GM12864 (cell line): ENCODE measurements at places on chromosomes 7 and 10.

GRCh38 chr10:33396938-33397337 is 62.5 kb upstream of the NRP1 start:
- DNase-seq: no peak

- DNase-seq: no peak
Observed at GRCh38 chr10:91253300-91253699, 32.8 kb downstream of the PCGF5 start.

DNA sequence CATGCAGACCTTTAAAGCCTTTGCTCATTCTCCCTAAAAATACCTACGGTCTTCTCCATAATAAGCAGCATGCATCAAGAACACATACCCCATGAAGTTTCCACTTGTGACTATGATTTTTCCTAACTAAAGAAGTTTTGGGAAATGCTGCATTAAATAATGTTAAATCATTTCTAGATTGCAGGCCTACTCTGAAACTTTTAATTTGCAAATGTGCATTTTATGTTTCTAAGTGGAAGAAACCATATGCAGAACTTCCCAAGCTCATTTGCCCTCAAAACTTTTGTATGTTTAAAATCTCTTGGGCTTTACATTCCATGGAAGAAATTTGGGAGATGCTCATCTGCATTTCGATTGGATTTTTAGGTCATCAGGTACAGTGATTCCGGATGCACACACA is 63.6 kb downstream of the ITGB8 start:
- no peak for DNase-seq

DNA sequence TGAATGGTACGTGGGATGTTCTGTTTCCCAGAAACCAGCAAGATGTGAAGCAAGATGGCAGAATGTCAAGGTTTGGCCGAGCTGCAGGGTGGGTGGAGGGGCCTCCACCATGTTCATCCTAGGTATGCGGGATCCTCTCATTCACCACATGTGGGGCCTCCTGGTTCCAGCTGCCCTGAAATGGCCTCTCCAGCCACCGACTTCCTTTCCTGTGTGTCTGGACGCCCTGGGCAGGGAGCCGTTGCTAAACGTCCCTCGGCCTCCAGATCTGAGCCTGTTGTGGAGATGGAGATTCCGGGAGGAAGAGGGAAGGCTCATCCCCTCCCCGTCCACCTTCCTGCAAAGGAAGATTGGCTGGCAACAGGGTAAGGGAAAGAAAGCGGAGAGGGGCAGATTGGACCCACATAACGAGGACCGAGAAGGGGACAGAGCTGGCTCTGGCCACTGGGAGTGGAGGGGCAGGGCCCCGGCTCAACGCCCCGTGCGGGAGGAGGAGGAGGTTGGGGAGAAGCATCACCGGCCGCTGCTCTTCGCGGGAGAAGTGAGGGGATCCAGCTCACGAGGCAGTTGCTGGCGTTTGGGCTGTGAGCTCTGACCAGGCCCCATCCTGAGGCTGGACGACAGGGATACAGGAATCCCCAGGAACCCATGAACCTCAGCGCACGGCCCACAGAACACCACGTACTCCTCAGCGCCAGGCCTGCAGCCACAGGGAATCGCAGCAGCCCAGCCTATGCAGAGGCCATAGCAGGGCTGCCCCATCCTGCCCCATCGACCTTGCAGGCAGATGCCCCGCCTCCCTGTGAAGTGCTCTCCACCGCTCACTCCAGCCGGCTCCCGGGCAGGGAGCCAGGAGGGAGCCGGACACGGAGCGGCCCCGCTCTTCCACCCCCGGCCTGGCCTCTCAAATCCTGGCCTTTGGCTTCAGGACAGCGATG is 98.3 kb downstream of the FOXL3 start:
- DNase-seq: no peak

- DNase-seq: no peak
Observed at GRCh38 chr10:47336387-47337134, 11.6 kb upstream of the RBP3 start.

- no peak for DNase-seq
Observed at GRCh38 chr7:33024189-33024757, 38.3 kb downstream of the NT5C3A start.

- DNase-seq: no peak
Observed at GRCh38 chr10:22365233-22365632, 19.9 kb downstream of the SPAG6 start.

- no peak for DNase-seq
Observed at GRCh38 chr7:149791411-149792219, 18.2 kb upstream of the ZNF467 start.

- no peak for DNase-seq
Observed at GRCh38 chr7:10474048-10474447, 499.6 kb upstream of the PHF14 start.

GRCh38 chr10:61825628-61826027 is 75.9 kb upstream of the ARID5B start:
- no peak for DNase-seq

- no peak for DNase-seq
Observed at GRCh38 chr10:72690071-72690755, 1.7 kb upstream of the MCU start.

DNA sequence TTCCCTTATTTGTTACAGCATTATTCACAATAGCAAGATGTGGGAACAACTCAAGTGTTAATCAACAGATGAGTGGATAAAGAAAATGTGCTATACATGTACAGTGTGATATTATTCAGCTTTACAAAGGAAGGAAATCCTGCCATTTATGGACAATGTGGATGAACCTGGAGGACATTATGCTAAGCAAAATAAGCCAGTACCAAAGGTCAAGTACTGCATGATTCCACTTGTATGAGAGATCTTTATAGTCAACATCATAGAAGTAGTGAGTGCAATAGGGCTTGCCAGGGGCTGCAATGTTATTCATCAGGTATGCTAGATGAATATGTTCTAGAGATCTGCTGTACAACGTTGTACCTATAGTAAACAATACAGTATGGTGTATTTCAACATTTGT is 138.5 kb upstream of the AGR3 start:
- DNase-seq: no peak

- DNase-seq: no peak
Observed at GRCh38 chr7:70104243-70104642, 506.0 kb downstream of the AUTS2 start.

DNA sequence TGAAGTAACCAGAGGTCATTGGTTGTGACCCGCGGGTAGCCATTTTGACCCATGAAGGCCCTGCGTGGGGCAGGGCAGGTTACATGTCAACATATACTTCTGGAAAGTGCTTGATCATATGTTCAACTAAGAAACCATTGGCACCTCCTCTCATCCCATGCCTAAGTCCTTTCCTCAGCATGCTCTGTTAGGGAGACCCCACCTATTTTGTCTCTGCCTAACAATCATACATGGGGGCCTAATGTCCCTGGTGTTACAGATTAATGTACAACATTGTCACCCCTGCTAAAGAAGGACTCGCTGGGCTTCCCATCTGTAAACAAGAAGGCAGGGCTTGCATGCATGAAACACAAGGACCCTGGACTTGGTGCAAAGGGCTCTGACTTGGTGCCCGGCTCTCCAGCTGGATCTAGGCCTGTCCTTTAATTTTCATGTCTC is 133.7 kb upstream of the TNS3 start:
- DNase-seq: no peak

DNA sequence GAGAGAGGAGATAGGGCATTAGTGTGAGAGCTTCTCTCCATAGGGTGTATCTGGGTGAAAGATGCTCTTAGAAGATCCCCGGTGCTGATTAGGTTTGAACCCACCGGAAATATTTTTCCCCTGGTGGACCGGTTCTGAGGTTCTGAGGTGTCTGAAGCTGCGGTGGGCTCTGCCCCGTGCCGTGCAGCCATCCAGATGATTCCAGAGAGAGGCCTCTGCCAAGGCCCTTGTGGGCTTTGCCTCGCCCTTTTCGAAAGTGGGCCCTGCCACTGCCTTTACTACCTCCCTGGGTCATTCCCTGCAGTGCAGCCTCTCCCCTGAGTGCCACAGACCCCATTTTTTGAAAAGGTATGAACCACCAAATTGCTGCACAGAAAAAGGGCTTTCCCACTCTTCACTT is 2.8 kb downstream of the GIMAP8 start:
- no peak for DNase-seq

DNA sequence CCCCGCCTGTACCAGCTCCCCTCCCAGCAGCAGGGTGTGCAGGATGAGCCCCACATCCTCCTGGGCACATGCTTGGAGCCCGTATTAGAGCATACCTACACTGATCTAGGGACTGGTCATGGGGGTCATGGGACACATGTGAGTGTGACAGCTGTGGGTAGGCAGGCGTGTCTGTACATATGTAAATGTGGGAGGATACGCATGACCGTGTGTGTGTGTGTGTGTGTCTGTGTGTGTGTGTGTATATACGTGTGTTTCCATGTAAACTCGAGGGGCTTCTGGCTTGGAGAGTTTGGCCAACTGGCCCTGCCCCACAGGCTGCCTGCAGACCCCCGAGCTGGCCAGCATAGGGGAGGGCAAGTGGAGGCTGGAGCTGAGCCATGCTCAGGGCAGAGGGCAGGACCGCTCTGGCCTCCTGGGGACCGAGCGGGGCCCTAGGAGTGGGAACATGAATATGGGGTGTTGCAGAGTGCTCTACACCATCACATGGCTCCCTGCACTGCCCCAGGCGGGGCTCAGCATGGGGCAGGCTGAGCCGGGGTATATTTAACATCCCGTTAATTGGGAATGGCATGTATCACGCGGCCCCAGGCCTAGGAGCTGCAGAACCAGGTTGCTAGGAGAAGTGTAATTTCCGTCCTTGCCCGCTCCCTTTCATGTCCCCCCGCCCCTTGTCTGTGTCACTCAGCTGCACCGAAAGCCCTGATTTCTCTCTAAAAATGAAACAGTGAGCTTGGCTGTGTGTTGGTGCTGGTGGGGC is 152.7 kb upstream of the PCBD1 start:
- no peak for DNase-seq

DNA sequence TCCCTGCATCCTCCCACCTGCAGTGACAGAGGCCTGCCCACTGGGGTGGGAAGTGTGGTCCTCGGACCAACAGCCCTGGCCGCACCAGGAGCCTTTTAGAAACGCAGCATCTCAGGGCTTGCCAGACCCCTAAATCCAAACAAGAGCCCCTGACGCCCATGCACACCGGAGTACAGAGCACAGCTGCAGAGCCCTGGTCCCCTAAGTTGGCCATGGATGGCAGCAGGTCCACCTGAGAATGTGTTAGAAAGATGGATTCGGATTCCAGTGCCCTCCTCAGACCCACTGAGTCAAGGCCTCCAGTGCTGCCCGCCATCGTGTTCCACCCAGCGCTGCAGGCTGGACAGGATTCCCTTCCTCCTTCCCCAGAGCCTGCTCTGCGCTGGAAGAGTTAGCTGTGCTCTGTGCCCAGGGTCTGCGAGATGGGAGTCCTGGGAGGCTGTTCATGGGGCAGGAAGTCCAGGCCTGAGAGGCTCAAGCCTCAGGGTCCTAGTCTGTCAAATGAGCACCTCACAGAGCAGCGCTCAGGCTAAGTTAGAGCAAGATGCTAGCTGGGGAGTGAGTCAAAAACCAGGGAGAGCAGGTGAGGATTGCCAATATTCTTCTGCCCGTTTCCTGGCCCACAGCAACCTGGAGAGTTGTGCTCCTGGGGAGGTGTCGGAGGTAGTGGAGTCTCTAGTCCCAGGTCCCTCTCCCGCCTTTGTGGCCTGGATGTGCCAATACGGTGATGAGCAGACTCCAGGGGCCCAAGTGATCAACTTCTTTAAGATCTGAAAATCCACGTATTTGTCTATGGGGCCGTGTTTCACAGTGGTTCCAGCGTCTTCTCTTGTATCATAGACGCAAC is 95.9 kb upstream of the GPR26 start:
- DNase-seq: no peak

DNA sequence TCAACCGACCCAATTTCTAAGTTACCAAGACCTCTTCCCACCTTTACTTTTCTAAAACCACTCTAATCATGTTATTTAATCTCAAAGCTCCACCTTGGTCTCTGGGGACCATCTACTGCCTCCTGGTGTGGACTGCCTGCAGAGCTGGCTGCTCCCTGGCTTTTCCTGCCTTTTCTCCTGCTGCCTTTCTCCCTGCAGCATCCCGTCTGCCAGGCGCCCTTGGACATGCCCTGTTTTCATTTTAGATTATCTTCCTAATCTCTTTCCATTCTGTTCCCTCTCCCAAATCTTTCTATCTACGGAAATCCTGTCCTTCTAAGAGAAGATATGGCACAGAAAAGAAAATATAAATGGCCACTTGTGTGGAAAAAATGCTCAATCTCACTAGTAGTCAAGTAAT is 23.1 kb downstream of the TCAF1 start:
- DNase-seq: no peak

DNA sequence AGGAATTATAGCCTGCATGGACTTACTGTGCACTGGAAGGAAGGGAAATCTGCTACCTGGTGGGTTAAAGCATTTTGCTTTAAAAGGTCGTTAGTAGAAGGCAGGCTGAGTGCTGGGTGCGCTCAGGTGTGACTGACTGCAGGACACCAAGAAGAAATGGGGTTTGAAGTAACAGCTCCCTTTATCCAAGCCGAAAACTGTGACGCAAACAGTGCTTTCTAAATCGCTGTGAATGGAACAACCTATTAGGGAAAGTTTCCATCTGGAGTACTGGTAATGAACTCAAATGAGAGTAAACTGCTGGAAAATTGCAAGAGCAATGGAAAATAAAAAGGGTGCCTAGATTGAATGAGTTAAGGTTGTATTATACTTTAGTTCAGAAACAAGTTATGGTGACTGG is 95.3 kb downstream of the CNNM2 start:
- no peak for DNase-seq

DNA sequence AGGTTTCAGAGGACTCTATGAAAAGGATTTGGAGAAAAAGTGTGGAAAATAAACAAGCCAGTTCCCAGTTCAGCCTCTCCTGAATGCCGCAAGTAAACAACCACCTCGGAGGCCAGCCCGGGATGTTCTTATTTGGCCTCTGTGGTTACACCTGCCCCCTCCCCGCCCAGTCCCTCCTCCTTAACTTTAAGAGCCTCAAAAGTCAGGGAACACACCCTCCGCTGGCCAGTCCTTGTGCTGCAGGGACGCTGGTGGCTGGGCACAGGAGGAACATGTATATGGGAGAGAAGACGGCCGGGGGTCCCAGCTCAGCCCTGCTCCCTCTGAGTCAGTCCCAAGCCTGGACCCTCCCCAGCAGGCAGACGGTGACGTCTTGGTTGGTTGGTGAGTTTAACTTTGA is 6.1 kb downstream of the CHST3 start:
- no peak for DNase-seq

DNA sequence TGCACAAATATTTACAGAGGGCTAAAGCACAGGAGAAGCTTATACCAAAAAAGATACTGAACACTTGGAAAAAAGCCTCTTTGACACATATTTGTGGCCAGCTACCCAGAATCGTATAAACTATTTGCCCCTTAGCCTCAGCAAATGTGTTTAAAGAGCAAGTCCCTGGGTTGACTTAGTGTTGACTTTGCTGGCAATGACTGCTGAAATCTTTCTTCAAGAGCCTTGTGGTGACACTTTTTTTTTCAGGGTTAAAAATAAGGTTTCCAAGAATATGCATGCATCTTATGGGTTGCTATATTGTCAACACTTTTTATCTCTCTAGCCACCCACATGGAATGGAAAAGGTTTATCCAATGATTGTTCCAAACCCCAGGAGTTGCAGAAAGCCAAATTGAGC is 14.9 kb upstream of the PLEKHS1 start:
- DNase-seq: no peak

DNA sequence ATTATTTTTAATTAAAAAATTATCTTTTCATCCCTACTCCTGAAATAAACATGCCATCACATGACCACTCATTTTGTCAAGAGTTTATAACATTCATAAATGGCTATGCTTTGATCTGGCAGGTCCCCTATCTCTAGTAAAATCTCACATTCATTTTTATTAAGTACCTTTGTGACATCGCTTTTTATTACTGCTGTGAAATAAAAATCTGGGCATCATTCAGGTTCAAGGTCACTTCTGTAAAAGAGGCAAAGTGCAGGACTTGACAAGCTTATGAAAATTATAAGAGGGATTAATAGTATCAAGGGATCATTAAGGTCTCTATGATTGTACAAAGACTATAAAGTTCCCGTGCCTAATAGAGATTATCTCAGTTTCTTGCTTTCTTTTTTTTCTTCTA is 416.8 kb upstream of the SEMA3A start:
- DNase-seq: no peak
